IMR-90 (cell line): ENCODE measurements at places on chromosomes 1 and 21. TPM values are rescaled to one million over a fixed set of nuclear protein-coding genes. Genes with fewer than 3 reads are reported as not detected.
A peak's percentile ranks its signal among the peaks of the same experiment; 100 is the strongest.

STX12 gene
- 54.8 and 68.3 TPM in 2 replicates for total RNA-seq

ATP1A1 gene
- 107 and 116 TPM in 2 replicates for total RNA-seq

GRCh38 chr21:36980280-36981048 lies 14.0 kb upstream of the HLCS start:
- H3K27ac ChIP-seq: no peak overlapping the region
- no peaks in the 10 kb centered on the region; the same call in 1 of the 2 replicates for H3K27me3 ChIP-seq
- peak overlapping the region; percentile 22; the same call in 1 of the 2 replicates for H3K4me3 ChIP-seq
- no peak for DNase-seq

DNA sequence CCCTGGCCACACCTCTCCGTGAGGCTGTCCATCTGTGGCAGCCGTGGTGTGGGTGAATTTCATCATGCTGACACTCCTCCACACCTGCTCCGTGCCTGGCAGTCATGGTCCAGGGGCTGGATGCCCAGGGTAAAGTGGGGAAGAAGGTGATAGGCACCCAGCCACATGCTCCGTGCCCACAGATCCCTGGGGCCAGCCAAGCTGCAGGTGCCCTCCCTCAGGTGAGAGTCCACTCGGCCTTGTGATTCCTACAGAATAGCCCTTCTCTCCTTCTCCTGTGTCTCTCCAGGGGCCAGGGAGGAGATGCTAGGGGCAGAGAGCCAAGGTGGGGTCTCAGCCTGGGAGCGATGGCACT lies 16.8 kb upstream of the POFUT2 start:
- DNase-seq: no peak
- H3K27me3 ChIP-seq: no peaks in the 10 kb centered on the region
- H3K4me1 ChIP-seq: peaks cover 43% of the 10 kb centered on the region
- H3K4me3 ChIP-seq: no peak overlapping the region

DNA sequence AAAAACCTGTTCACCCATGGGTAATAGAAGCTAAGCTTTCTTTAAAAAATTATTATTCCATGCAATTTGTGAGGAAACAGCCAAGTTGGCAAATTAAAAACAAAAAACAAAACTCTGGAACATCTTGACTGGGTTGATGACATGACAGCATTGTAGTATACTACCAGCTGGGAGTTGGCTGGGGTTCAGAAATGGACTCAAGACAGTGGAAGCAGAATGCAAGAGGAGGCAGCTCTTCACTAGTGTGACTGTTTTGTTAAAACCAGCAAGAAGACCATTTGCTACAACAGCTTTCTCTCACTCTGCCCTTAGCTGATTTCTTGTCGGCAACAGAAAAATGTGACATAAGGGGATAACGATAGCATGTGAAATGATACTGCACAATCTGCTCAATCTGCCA lies 1298.9 kb upstream of the ADGRL4 start:
- no peak overlapping the region for H3K4me3 ChIP-seq
- no peak overlapping the region for H3K27ac ChIP-seq
- no peaks in the 10 kb centered on the region for H3K36me3 ChIP-seq
- DNase-seq: no peak
- no peaks in the 10 kb centered on the region for H3K4me1 ChIP-seq
- H3K27me3 ChIP-seq: no peaks in the 10 kb centered on the region

GRCh38 chr1:182784556-182785171 lies 4.9 kb upstream of the NPL start:
- peaks cover 21% of the 10 kb centered on the region for H3K27me3 ChIP-seq
- H3K36me3 ChIP-seq: no peaks in the 10 kb centered on the region
- no peak overlapping the region for H3K4me3 ChIP-seq
- peak; percentile 50 for DNase-seq
- H3K4me1 ChIP-seq: no peaks in the 10 kb centered on the region

DNA sequence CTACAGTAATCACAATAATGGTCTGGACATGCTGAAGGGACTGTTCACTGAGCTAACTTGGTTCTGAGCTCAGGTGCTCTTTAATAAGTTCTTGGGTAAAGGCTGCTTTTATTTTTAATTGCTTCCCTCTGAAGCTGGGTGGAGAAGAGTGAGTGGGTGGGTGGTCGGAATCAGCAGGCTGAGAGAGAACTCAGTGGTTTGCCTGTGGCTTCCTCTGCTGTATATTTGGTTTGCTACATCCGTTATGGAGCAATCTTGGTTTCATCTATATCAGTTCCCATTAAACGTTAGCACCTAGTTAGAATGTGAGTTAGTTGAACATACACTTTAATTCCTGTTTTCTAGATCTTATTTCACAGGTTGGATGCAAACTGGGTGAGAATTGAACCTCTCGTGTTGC lies 23.3 kb downstream of the CNIH4 start:
- H3K4me1 ChIP-seq: peaks cover 9% of the 10 kb centered on the region
- no peak for DNase-seq
- H3K36me3 ChIP-seq: peaks cover 22% of the 10 kb centered on the region
- H3K4me3 ChIP-seq: no peak overlapping the region

DNA sequence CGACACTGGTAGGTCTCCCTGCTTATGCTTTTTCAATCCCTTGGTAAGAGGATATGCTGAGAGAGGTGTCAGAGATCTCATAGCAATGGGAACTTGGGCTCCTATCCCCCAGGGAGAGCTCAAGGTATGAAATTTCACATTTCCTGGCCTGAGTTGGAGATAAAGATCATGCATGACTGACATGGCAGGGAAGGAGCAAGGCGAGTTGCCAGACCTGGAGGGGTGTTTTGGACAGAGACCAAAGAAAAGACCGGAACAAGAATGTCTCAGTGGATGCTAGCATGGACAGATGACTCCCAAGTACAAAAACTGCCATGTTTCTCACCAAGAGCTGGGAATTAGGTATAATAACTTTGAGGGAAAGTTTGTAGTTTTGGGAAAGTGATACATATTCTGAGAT lies 334.1 kb upstream of the B3GALT2 start:
- no peak overlapping the region for H3K4me3 ChIP-seq
- H3K4me1 ChIP-seq: no peaks in the 10 kb centered on the region
- no peak for DNase-seq
- no peaks in the 10 kb centered on the region for H3K36me3 ChIP-seq

GRCh38 chr1:110538075-110538474 lies 19.1 kb upstream of the KCNA10 start:
- H3K27me3 ChIP-seq: peaks cover 10% of the 10 kb centered on the region; the same call in 1 of the 2 replicates
- no peaks in the 10 kb centered on the region for H3K36me3 ChIP-seq
- no peak overlapping the region for H3K27ac ChIP-seq
- no peaks in the 10 kb centered on the region for H3K4me1 ChIP-seq
- no peak overlapping the region for H3K4me3 ChIP-seq

PGLYRP4 gene
- not detected in 2 replicates for total RNA-seq

DNA sequence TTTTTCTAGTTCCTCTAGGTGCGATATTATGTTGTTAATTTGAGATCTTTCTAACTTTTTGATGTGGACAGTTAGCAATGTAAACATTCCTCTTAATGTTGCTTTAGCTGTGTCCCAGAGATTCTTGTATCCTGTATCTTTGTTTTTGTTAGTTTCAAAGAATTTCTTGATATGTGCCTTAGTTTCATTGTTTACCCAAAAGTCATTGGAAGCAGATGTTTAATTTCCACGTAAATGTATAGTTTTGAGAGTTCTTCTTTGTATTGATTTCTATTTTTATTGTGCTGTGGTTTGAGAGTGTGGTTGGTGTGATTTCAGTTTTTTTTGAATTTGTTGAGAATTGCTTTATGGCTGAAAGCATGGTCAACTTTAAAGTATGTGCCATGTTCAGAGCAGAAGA lies 319.4 kb downstream of the PTBP2 start:
- H3K36me3 ChIP-seq: no peaks in the 10 kb centered on the region
- no peaks in the 10 kb centered on the region for H3K4me1 ChIP-seq
- no peak for DNase-seq

DNA sequence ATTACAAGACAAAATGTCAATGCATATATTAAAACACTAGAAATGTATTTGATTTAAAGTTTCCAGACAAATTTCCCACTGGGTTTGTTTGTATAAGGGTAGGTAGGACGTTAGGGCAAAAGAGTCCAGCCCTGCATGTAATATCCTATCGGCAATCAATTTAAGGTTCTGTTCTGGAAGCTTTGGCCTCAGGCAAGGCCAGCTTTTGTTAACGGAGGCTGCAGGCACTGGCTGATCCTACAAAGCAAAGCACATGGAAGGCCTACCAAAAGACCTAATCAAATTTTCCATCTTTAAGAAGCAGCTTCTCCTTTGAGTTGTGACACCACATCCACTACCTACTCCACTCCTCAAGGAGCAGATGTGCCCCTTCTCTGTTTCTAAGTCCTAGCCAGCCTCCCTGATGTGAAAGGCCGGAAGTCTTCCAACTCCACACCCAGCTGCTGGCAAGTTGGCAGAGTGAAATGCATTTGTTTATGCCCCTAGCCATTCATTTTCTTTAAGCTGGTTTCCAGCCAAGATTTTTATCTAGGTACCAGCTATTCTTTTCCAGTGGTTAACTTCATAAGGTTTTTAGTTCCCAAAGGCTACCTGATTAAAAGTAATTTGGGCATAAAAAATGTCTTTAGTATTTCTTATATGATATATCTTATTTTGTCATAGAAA lies 452.6 kb downstream of the PTBP2 start:
- no peak overlapping the region for H3K27ac ChIP-seq
- no peak for DNase-seq
- no peaks in the 10 kb centered on the region for H3K27me3 ChIP-seq
- H3K4me1 ChIP-seq: no peaks in the 10 kb centered on the region

DNA sequence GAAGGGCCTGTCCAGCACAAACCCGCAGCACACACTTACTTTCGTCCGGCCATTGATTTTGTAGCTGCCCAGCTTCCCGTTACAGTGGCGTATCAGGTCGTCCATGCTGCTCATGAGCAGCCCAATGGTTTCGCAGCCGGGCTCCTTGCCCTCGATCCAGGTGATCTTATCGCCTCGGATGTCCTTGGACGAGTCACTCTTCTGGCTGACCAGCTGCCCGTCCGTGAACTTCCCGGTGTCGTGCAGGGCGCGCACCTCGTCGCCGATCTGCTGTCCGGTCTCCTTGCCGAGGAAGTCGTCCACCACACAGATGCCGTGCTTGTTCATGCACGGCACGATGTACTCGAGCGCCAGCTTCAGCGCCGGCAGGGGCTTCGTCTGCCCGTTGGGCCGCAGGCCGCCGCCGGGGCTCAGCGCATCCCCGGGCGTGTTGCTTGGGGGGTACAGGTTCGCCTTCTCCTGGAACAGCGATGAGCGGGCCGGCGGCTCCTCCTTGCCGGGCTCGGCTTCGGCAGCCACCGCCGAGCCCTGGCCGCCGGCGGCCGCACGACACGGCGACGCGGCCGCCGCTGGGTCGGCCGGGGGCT lies 1.0 kb downstream of the EGLN1 start:
- H3K4me1 ChIP-seq: peaks cover 7% of the 10 kb centered on the region
- peak overlapping the region; percentile 78 for H3K4me3 ChIP-seq
- DNase-seq: peak; percentile 48
- peak overlapping the region; percentile 98 for H3K27ac ChIP-seq

SLC6A9 gene
- total RNA-seq: 1.9 and 2.0 TPM in 2 replicates

LCE1E gene
- not detected in 2 replicates for total RNA-seq

DNA sequence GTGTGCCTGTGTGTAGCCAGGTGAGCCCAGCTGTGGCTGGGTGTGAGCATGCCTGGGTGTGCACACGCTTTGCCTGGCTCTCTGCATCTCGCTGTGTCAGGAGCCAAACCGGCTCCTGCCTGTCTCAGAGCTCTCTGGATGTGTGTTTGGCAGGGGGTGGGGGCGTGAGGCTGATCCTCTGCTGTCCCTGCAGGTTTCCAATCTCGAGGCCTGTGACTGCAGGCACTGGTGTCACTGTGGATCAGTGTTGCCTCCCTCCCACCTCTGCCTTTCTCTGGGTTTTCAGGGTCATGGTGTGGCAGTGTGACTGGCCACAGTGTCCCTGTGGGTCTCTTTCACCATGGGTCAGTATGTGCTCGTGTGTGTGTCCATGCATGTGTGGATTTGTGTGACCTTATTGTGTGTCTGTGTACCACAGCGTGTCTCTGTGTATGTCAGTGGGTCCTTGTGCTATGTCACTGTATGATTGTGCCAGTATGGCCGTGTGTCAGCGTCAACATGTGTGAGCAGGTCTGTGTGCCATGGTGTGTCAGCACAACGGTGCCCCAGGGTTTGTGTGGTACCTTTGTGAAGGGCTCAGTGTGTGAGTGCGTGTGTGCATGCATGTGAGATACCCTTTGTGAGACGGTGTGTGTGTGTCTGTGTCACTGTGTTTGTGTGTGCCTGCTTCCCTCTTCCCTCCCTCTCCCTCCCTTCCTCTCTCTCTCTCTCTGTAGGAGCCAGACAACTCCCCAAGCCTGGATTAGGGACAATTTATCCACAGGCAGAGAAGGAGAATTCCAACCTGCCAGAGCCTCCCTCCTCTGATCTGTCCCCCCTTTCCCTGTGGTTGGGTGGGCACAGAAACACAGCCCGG lies 43.4 kb downstream of the AHDC1 start:
- no peak overlapping the region for H3K4me3 ChIP-seq
- H3K36me3 ChIP-seq: peaks cover 6% of the 10 kb centered on the region
- peaks cover 46% of the 10 kb centered on the region for H3K4me1 ChIP-seq

- DNase-seq: no peak
- H3K4me3 ChIP-seq: no peak overlapping the region
- no peaks in the 10 kb centered on the region for H3K4me1 ChIP-seq
- H3K36me3 ChIP-seq: no peaks in the 10 kb centered on the region
These were observed 117.2 kb downstream of the SLC25A24 start for GRCh38 chr1:108082738-108083562.

DNA sequence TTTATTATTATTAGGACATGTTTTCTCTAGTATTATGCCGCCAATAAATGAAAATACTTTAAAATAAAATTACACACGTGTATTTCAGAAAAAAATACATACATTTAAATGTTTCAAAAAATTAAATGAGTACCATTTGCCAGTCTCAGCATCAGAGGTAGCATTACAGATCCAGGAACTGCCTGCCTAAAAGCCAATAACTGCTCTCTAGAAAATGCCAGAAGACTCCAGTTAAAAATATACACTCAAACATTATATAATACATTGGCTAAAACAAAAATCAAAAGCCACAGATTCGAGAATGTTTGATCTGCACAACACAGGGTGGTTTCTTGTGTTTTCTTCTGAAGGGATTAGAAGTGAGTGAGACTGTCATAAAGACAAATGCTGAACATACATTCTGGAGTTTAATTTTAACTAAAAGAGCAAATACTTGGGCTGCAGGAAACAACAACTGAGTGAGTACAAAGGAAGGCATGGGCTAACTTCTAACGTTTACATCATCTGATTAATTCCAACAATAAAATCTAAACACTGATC lies 105.5 kb downstream of the RERE start:
- H3K36me3 ChIP-seq: no peaks in the 10 kb centered on the region
- H3K27ac ChIP-seq: peak overlapping the region; percentile 39; the same call in 1 of the 2 replicates
- no peak overlapping the region; the same call in 1 of the 2 replicates for H3K4me3 ChIP-seq
- H3K4me1 ChIP-seq: peaks cover 10% of the 10 kb centered on the region
- DNase-seq: no peak
- H3K27me3 ChIP-seq: no peaks in the 10 kb centered on the region

- peaks cover 10% of the 10 kb centered on the region for H3K4me1 ChIP-seq
- no peaks in the 10 kb centered on the region for H3K27me3 ChIP-seq
- H3K36me3 ChIP-seq: no peaks in the 10 kb centered on the region
- peak; percentile 69 for DNase-seq
These were observed 14.3 kb upstream of the DR1 start for GRCh38 chr1:93331412-93331811.

- H3K27ac ChIP-seq: no peak overlapping the region
- no peaks in the 10 kb centered on the region; the same call in 1 of the 2 replicates for H3K27me3 ChIP-seq
- no peak overlapping the region for H3K4me3 ChIP-seq
- H3K36me3 ChIP-seq: no peaks in the 10 kb centered on the region
- H3K4me1 ChIP-seq: peaks cover 16% of the 10 kb centered on the region
These were observed 71.4 kb downstream of the DMRTB1 start for GRCh38 chr1:53530550-53530949.

GRCh38 chr1:3491291-3492246 lies 37.1 kb downstream of the ARHGEF16 start:
- peak; percentile 24 for DNase-seq
- H3K36me3 ChIP-seq: no peaks in the 10 kb centered on the region
- H3K27me3 ChIP-seq: no peaks in the 10 kb centered on the region
- no peak overlapping the region for H3K27ac ChIP-seq
